ENCODE measurements at places on chromosomes 5 and 9.

GRCh38 chr5:54725391-54726280 lies 208.1 kb downstream of the SNX18 start:
- no peak for DNase-seq

GRCh38 chr5:145396888-145397287 lies 438.3 kb downstream of the PRELID2 start:
- DNase-seq: no peak

DNA sequence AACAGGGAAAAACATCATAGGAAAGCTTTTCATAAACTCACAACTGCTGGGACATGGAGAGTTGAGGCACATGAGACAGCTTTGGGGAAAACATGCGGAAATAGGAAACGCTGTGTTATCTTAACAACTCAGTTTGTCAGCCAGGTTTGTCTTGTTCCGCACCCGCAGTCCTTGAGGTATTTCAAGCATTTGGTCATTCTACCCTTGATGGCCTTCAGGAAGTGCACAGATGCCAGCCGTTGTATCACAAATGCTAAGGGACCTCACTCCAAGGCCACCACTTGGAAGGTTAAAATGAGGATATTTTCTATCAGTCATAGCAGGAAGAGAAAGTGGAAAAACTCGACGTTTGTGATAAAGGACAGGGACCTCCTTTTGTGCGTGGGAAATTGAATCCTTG lies 83.8 kb downstream of the TRIO start:
- no peak for DNase-seq

GRCh38 chr5:73376618-73377170 lies 71.9 kb downstream of the FOXD1 start:
- no peak for DNase-seq

DNA sequence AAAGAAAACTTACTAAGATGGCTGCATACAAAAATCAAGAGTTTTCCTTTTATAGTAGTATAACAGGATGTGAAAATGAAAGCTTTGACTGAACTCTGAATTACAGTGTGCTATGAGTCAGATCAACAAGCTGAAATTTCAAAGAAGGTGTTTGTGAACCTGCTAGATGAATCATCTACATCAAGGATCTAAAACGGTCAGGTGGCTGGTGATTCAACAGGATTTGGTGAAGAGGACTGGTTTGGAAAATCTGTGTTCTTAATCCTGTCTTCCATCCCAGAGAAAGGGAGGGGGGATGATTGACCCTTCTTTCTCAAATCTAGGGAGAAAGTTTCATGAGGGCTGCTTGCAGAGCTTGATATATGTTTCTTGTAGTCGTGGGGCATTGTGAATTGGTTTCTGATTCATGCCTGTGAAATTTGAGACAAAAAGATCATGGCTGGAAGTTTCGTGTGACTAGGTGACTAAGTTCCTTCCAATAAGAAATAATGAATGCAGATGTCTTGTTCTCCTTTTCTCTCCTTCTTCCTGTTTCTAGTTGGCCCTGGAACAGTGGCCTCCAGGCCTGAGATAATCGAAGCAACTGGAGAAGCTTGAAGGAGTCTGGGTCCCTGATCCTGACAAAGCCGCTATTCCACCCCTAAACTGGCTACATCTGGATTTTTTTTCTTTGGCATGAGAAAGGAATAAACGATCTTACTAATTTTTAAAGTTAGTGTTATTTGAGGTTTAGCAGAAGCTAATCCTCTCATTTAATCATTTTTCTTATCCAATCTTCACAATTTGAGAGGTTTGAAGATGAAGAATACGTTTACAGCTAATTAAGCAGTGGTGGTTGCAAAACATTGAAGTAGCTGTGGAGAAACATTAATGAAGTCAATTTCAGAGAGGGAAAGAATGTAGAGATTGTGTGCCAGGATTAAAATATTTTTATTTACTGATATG lies 67.2 kb downstream of the MRPS30 start:
- DNase-seq: no peak

- DNase-seq: no peak
Observed at GRCh38 chr9:113598451-113598850, 134.9 kb downstream of the RGS3 start.

GRCh38 chr5:32996336-32996735 lies 285.2 kb downstream of the NPR3 start:
- no peak for DNase-seq

DNA sequence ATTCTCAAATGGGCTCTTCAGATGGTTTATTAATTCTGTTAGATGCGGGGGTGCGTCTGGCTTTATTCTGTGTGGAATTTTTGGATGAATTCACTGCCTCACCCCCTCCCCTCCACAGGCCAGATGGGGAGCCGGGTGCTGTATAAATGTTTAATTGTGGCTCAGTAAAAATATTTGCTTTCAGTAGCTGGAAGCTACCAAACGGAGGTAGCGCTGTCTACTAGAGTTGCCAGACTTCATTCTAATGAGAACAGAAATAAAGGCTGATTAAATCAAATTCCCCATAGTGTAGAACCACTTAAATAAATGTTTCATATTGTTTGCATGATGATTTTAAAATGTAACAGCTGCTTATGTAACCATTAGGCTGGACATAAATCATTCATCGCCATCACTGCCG lies 34.5 kb upstream of the KCNMB1 start:
- DNase-seq: no peak

DNA sequence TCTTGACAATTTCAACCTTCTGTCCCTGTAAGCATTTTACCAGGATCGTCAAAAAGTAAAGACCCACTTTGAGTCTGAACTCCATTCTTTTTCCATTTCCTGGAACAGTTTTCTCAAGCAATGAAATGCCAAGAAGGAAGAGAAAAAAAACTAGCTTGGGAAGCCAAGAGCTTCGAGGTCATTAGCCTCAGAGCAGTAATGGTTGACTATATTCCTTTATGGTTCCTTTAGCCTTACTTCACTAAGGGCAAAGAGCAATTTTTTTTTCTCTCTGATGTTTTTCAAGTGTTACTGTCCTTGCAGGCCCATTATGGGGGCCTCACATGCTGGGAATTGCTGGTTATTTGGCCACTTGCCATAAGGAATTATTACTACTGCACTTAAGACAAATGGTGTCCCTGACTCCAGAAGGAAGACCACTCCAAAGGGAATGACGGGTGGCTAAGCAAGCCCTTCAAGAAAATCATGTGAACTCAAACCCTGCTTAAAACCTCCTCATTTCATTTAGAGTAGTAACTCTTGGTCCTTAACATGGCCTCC lies 37.1 kb downstream of the BNC2 start:
- DNase-seq: no peak

- no peak for DNase-seq
Observed at GRCh38 chr5:93395010-93395409, 186.0 kb downstream of the NR2F1-AS1 start.

GRCh38 chr9:76456202-76456926 lies 2.6 kb upstream of the GCNT1 start:
- DNase-seq: no peak

- DNase-seq: no peak
Observed at GRCh38 chr9:125486152-125486508, 220.9 kb downstream of the MAPKAP1 start.

Measured in esophagus squamous epithelium (tissue), 5 donors.